HFFc6 (cell line): ENCODE measurements at places on chromosomes 2 and 18.

DNA sequence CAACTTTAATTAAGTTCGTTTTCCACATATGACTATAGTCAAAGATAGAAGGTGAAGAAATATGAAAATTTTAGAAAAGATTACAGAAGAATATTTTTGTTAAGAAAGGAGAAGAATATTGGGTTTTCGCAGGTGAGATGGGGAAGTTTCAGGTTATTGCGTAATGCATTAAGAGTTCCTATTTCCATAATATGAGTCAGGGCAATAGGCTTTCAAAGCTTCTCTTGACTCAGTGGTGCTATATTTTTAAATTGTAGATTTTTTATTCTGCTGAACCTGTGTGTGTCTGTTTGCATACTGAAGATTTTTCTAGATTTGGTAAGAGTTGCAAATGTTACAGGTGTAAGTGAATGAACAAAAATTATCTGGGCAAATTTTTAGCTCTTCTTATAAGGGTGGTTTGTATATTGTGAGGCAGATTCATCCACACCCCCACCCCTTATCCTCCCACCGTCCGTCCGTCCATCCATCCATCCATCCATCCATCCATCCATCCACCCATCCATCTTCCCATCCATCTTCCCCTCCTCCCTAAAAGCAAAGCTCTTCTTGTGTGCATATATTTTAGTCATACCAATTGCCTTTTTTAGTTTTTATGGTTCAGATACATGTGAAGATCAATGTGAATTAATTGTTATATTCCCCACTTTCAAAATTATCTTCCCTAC lies 69.6 kb downstream of the MYO1B start:
- no peak for DNase-seq

DNA sequence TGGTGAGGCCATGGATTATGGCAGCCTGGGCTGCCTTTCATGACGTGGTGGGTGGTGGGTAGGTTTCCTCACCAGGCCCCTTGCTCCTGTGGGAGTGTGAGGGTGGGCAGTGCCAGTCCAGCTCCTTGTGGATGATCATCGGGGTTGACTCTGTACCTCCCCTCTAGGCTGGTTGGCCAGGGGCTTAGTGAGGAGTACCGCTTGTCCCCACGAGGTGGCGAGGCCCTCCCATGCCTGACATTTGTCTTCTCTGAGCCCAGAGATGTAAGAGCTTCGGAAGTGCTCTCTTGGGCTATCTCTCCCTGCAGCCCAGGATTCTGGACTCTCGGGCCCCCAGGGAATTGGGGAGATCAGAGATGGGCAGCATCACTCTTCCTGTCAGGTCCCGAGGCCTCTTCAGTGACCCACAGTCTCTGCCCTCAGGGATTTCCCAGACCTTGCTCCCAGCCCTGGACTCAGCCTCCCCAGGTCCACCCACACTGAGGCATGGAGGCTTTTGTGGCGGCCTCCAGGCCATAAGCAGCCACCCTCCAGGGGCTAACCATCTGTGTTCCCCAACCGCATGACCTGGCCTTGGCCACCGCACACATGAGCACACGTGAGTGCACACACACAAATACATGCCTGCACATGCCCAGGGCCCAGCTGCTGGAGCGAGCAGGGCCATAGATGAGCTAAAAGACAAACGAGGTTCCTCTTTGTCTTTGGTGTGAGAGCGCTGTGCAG lies 6.5 kb downstream of the SPR start:
- peak; percentile 68 for DNase-seq

DNA sequence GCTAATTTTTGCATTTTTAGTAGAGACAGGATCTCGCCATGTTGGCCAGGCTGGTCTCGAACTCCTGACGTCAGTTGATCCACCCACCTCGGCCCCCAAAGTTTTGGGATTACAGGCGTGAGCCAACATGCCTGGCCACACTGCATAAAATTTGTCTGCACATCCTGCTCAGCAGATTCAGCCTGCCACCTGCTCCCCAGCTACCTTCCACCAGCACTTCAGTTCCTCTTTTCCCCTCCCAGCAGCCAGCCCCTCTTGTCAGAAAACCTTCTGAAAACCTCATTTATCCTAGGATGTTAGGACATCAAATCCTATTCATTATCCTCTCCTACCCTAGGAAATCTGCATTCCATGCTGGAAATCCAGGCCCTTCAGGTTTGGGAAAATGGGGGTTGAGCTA lies 99.4 kb upstream of the STPG4 start:
- no peak for DNase-seq

GRCh38 chr18:77107292-77107691 lies 25.3 kb downstream of the MBP start:
- DNase-seq: no peak

DNA sequence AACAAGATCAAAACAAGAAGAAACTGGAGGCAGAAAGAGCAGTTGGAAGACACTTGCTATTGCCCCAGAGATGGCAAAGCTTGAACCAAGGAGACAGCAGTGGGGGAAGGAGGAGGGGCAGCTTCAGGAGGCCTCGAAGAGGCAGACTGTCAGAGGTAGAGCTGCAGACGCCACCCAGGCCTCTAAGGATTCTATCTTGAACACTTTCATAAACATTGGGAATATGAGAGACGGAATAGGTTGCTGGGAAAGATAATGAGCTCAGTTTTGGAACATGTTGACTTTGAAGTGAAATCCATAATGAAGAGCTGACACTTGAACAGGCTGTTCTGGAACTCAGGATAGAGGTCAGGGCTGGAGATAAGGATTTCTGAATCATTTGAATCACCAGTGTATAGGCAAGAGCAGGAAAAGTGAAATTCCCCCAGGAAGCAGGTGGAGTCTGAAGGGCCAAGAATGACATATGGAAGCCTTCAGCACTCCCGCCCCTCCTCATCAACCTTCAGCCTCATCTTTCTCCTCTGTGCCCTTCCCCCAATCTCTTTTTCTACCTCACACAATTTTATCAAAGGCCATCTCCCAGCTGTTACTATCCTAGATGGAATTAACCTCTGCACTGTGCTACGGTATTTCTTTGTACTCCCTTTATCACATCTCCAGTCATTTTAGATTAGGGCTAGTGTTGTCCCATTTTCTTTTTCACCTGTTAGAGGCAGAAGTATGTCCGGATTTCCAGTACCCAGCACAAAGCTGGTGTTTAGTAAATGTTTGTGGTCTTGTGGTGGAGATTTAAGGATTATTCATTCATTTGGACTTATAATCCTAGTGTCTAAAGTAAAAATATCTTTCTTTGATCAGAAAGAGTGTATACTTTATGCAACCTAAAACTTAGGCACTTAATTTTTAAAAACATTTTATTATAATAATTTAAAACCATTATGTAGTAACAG lies 47.5 kb upstream of the RTN4 start:
- DNase-seq: no peak

DNA sequence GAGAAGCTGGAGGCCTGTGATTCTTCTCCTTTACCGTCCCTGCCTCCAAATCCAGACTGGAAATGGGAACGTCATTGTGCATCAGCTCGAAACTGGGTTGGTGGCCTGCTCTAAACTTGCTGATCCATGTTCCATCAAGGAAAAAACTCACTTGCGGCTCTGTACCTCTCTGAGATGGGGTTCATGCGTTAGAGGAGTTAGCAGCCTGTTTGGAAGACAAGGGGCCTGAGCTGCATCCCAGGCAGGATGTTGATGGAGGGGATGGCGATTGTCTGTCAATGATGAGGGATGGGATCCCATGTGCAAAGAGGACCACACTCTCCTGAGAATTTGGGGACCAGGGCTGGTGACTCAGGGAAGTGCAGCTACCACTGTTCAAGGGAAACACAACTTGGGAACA lies 26.0 kb downstream of the TWIST2 start:
- DNase-seq: no peak

DNA sequence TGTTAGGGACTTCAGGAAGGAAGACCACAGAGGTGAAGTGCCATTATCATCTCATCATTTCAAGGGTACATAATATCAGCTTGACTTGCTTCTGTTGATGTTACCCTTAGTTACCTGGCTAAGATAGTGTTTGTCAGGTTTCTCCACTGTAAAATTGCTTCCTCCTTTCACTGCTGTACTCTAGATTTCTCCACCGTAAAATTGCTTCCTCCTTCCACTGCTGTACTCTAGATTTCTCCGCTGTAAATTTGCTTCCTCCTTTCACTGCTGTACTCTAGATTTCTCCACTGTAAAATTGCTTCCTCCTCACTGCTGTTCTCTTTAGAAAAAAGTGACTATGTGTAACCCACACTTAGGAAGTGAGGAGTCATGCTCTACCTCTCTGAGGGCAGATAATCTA lies 1460.3 kb downstream of the SUCLG1 start:
- DNase-seq: no peak

- no peak for DNase-seq
Measured at GRCh38 chr18:62999921-63000320, 284.6 kb downstream of the PHLPP1 start.

DNA sequence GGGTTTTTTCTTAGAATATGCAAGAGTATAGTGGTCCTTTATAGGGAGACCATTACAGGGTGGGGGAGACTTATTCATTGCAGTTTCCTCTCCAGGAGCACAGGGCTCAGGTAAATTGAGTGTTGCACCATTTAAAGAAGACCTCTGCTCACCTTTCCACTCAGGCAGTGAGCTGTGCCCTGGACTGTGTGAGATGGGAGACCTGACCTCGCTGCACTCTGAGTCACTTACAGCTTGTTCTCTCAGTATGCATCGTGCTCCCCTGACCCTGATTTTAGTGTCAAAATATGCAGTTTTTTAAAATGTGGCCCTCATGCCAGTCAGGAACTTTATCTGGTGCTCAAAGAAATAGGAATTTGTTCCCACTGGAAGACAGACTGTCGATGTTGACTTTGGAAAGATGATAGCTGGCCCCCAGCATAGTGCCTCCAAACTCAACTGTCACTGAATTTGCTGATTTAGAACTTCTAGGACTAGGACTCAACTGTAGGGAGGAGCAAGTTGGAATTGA lies 146.7 kb upstream of the EPAS1 start:
- no peak for DNase-seq

DNA sequence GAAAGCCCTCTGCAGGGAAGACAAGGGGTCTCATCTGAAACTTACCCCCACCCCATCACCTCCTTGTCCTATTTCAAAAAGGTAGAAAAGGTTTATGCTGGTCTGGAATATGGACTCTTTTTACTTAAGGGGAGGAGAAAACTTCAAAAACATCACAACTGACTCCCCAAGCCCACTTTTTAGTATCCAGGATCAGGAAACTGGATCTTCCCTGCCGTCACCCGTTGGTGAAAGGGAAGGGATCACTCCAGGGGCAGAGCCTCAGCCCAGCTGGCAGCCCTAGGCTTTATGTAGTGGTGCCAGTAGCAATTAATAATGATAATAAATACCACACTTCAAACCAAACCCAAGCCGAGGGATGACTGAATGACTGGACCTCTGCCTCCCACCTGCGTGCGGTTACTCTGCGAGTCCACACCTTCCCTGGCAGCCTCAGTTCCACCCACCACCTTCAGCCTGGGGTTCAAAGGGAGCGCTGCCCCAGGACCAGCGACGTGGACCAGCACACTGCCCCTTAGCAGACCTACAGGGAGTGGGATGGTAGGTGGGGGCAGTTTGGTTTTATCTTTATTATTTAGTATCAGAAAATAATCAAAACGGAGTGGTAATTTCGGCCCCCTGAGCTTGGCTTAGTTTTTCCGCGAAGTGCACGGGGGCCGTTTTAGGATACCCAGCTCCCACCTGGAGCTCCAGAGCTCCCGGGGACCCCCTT lies 4.9 kb upstream of the GATA6 start:
- DNase-seq: no peak

DNA sequence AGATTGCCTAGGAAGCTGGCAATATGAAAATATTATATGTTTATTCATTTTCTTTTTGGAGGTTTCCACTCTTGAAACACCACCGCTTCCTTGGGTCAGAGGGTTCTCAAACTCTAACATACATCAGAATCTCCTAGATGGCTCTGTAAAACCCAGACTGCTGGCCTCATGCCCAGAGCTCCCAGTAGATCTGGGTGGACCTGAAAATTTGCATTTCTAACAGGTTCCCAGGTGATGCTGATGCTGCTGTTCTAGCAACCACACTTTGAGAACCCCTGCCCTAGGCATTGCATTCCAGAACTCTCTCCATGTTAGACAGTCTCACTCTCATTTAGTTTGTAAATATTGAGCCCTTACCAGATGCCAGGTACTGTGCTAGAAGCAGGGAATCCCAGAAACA lies 139.4 kb downstream of the FAM210A start:
- DNase-seq: no peak

DNA sequence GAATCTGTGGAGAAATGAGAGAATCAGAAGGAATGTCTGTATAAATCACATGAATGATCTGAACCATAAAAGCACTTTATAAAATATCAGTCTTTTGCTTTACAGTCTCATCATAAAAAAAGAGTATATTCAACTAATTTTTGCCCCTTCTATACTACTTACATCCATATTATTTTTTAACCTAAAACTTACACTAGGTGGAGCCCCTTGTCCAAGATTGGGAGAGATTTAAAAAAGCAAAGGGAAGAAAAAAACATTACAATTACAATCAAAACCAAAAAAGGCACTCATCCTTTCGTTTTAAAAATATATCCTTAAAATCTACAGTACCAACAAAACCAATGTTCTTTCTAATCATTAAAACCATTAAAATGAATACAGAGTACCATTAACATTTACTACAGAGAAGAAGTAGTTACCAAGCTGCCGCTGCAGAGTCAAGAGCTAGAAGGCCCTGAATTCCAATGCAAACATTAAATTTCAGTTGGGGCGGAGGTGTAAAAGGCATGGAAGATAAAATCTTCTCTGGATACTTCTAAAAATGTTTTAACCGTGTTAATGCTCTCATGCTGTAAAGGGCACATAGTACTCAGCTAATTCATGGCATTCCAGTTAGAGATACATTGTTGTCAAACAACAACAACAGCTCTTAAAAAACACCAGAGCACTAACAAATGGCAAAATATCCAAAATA lies 56.7 kb upstream of the EPB41L3 start:
- no peak for DNase-seq

- DNase-seq: no peak
Measured at GRCh38 chr2:20428717-20429490, 18.0 kb upstream of the RHOB start.

- DNase-seq: no peak
Measured at GRCh38 chr2:68031043-68031442, 31.8 kb downstream of the C1D start.

DNA sequence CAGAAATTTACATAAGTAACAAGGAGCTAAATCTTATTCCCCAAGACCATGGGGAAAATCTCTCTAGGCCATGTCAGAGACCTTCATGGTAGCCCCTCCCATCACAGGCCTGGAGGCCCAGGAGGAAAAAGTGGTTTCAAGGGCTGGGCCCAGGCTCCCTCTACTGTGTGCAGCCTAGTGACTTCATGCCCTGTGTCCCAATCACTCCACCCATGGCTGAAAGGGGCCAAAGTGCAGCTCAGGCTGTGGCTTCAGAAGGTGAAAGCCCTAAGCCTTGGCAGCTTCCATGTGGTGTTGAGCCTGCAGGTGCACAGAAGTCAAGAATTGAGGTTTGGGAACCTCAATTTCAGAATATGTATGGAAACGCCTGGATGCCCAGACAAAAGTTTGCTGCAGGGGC lies 1612.7 kb upstream of the SLC39A10 start:
- DNase-seq: no peak

DNA sequence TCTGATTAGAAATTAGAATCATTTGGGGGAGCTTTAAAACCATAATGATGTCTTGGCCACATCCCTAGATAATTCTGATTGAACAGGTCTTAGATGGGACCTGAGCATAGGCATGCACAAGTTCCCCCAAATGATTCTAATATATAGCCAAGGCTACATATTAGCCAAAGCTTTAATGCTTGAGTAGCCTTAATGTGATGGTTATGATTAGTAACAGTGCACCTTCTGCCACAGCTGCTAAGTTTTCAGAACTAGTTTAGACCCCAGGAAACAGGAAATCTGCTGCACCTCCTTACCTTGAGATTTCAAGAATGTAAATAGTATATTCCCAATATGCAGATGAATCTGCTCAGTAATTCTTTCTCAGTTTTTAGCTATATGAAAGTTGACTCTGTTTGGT lies 119.8 kb downstream of the PTPN4 start:
- no peak for DNase-seq

- DNase-seq: no peak
Measured at GRCh38 chr18:26103579-26103978, 13.2 kb upstream of the SS18 start.
